ENCODE measurements at places on chromosomes 2 and 18. TPM values are rescaled to one million over a fixed set of nuclear protein-coding genes. Genes with fewer than 3 reads are reported as not detected.

Gene ERICH2
- total RNA-seq: 1.7 TPM

Gene TMEM37
- total RNA-seq: not detected

Gene ITPRID2
- total RNA-seq: 164 TPM

Gene FAM117B
- 4.8 TPM for total RNA-seq

Gene MEP1B
- total RNA-seq: under 0.01 TPM

Gene GPC1
- total RNA-seq: 74.5 TPM

Gene AP1S3
- total RNA-seq: 70.7 TPM

Gene DNAH6
- total RNA-seq: 0.14 TPM

Gene PROC
- total RNA-seq: 0.64 TPM

Gene TUBA3E
- not detected for total RNA-seq

Gene C2orf72
- not detected for total RNA-seq

Gene GCG
- total RNA-seq: not detected

Gene SERPINB3
- total RNA-seq: 32.5 TPM

Gene CHRNG
- not detected for total RNA-seq

Gene MAP3K19
- total RNA-seq: not detected

Gene PRPF40A
- 169 TPM for total RNA-seq

Gene BMP10
- not detected for total RNA-seq

Measured in nasal cavity respiratory epithelium epithelial cell of viscerocranial mucosa (primary cell).